ENCODE measurements at places on chromosomes 7 and 10.

- no peak for DNase-seq
Measured at GRCh38 chr7:69476416-69476815, 121.9 kb upstream of the AUTS2 start.

DNA sequence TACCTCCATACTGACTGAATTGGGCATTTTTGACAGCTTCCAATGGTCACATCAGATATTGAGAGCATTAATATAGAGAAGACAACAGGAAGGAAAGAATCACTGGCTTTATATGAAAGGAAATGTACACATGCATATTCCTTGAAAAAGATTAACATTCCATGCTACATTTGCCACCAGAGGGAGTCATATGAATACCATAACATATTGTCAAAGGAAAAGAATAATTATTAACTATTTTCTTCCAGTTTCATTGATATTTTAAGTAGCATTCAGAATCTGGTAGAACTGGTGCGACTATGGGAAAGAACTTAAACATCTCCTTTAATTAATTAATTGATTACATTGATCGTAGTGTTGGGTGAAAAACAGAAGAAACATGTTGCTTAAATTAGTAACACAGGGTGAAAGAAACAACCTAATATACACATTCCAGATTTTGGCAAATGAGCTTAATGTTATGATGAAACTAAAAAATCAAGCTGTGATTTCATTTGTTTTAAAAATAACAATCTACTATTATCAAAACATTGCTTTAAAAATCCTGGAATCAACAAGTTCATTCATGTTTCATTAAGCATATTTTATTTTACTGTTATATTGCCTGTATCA lies 71.5 kb downstream of the GPR85 start:
- no peak for DNase-seq

GRCh38 chr10:114682121-114682520 lies 24.0 kb upstream of the ABLIM1 start:
- no peak for DNase-seq

- DNase-seq: no peak
Measured at GRCh38 chr10:7345717-7346116, 65.1 kb downstream of the SFMBT2 start.

GRCh38 chr10:95352684-95353083 lies 61.9 kb upstream of the PDLIM1 start:
- DNase-seq: no peak

DNA sequence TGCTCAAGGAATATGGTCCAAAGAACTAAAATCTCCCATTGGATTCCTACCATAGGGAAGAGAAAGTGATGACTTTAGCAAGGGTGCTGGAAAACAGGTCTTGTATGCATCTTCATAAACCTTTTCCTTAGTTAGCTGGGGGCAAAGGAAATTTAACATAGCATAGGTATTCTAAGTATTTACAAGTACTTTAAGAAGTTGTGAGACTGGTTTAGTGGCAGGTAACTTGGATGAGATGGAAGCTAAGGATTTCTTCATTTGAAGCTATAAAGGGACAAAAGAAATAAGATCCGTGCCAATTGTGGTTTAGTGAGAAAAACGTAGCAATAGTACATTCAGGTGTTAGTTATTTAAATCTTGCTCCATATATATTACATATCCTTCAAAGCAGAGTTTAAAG lies 183.4 kb upstream of the TCF7L2 start:
- DNase-seq: no peak

DNA sequence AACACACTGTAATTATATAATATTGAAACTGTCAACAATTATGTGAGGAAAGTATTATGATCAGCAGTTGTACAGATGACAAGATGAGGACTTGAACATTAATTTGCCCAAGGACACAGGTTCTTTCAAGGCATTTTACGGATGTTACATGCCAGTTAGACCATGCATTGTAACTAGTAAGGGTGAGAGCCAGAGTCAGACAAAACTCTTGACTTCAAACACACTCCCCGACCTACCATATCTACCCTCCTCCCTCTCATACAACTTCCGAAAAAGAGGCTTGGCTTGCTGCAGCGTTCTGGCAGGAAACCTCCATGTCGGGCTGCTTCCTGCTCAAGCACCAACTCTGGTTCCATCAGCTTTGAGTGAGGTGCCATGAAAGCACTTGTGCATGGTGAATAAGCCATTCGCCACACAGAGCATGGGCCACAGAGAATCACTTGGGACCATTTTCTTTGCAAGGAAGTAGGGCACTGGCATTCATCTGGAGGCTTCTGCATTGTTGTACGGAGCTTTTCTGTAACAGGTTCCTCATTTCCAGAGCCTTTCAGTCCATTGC lies 53.2 kb downstream of the FOXI2 start:
- no peak for DNase-seq

DNA sequence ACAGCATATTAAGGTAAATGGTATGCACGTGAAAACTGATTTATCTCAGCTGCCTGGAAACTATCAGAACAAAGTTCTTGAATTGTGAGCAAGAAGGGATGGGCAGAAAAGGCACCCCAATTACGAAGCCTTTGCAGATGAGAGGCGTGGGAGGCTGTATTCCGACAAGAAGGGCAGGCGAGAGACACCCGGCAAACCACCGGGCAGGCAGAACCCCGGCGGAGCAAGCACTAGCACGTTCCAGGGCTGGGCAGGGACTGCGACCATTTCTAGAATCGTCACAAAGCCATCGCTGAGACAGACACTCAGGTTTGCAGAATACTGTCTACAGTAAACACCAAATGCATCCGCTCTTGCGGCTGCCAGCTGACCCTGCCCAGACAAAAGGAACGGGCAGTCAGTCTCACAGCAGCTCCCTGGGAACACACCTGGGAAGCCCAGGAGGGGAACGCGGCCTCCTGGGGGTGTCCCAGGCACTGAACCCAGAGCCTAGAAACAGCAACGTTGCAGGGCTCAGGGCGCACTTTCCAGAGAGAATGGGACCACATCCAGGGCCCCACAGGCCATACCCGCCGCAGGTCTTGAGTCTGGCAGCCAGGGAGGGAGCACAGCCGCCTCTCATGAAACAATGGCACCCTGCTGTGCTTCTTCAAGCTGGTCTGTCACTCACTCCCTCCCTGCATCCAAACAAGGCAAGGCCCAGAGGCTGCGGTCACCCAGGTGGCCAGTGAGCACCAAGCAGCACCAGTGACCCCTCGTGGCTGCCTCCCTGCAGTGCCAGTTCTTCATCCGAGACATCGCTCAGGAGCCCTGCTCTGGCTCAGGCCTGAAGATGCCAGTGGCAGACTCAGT lies 261.9 kb downstream of the PTPRN2 start:
- DNase-seq: no peak

- DNase-seq: no peak
Measured at GRCh38 chr7:107890493-107890961, 456 bp upstream of the DLD start.

DNA sequence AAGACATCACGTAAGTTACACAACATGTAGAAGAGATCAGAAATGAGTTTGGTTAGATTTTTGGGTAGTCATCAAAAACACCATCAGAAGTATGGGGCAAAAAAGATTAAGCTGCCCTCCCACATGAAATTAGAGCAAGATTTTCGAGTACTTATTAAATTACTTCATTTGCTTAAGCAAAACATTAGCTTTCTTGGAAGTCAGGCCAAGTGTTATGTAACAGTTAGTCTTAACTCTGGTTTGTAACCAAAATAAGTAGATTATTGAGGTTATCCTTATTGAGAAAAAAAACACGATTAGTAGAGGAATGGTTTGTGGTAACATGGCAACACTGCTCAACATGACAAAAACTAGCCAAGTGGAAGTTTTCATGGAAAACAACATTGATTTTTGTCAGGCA lies 37.9 kb downstream of the HBP1 start:
- no peak for DNase-seq
